Effector CD4-positive, alpha-beta T cell (primary cell): ENCODE measurements at places on chromosomes 12 and 14.

DNA sequence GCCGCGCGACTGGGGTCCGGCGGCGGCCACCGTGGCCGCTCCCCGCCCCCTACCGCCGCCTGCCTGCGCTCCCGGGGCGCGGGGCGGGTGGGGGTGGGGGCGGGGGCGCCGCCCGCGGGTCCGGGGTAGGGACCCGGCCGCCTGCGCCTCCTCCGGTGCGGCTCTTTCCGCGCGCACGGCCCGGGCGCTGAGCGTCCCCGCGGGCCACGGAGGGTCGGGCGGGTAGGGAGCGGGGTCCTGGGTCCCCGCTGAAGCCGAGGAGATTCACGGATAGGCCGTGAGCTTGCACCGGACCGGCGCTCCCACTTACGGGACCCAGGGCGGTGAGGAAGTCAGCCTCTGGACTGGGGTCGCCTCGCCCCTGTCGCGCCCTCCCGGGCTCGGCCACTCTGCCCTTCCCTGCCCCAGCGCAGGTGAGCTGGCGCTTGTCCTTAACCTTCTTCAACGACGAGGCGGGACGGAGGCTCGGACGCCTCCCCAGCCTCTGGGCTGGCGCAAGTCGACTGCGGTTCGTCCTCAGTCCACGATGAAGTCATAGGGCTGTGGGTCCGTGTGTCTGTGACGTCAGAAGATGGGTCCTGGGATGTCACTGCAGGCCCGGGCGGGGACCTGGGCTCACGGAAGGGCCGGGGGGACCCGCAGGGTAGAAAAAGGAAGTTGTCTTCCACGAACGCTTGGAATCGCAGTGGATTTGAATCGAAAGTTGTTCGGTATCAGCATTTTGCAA, 514 bp downstream of the FBXO34 start:
- peak; percentile 34 for DNase-seq

DNA sequence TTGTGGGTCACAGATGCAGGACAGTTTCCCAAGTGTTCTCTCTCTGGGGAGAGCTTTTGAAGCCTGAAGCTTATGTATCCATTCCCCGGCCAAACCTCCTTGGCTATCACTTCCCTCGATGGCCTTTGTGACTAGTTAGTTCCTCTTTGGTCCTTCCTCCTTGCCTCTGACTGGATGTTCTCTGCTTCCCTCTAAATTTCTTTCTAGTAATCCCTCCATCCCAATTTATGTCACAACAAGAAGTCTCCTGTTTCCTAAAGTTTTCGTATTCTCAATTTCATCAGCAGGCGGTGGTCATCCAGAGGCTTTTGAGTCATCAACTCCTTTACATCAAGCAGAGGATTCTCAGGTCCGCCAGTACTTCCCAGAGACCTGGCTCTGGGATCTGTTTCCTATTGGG, 27.5 kb downstream of the A2ML1 start:
- DNase-seq = no peak

- DNase-seq = no peak
Measured at GRCh38 chr12:52715416-52715815, 12.1 kb upstream of the KRT77 start.

DNA sequence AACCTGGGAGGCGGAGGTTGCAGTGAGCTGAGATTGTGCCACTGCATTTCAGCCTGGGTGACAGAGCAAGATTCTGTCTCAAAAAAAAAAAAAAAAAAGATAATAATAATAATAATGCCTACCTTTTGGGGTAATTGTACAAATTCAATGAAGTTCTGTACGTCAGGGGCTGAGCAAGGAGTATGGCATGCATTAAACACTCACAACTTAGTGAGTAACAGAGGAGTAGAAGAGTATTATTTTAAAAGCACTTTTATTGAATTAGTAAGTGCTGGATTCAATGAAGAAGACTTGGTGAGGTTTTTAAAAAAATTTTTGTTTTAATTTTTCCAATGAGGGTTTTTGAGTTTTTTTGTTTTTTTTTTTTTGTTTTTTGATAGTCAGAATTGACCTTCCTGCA, 783.6 kb upstream of the TBX3 start:
- DNase-seq = no peak

DNA sequence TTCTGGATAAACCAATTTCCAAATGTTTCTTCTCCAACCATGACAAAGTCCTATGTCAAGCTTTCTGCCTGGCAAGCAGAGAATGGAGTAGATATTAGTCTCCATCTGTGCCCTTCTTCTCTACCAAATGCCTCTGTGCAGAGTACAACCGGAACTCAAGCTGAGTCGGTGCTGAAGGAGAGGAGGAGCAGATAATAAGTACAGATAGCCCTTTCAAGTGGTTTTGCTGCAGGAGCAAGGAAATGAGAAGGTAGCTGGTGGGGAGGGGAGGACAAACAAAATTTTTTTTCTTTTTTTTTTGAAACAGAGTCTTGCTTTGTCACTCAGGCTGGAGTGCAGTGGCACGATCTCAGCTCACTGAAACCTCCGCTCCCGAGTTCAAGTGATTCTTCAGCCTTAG, 14.2 kb upstream of the HELB start:
- peak; percentile 51 for DNase-seq

GRCh38 chr12:75853626-75854025, 177.9 kb downstream of the PHLDA1 start:
- DNase-seq = no peak

GRCh38 chr12:9669534-9669933, at the start of gene CLEC2D:
CLEC2D (plus strand) TSS chr12:9669713; CDS start chr12:9669735, 22 bp downstream.
- DNase-seq = no peak

DNA sequence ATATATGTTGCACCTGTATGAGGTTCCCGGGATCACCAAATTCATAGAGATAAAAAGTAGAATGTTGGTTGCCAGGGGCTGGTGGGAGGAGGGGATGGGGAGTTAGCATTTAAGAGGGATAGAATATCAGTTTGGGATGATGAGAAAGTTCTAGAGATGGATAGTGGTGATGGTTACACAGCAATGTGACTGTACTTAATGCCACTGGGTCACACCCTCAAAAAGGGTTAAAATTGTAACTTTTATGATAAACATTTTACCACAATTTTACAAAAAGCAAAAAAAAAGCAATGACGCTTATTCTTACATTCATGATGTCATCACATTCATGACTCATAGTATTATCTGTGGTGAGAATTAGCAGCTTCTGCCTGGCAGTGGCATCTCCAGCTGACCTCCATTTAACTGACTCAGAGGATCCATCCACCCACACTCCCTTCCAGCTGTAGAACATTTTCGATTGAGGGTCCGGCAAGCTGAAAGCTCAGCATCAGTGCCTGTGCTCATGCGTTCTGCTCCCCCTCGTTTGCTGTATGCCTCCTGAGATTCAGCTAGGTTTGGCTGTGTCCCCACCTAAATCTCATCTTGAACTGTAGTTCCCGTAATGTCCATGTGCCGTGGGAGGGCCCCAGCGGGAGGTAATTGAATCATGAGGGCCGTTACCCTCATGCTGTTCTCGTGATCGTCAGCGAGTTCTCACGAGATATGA, 64.8 kb upstream of the TMEM260 start:
- DNase-seq = no peak

DNA sequence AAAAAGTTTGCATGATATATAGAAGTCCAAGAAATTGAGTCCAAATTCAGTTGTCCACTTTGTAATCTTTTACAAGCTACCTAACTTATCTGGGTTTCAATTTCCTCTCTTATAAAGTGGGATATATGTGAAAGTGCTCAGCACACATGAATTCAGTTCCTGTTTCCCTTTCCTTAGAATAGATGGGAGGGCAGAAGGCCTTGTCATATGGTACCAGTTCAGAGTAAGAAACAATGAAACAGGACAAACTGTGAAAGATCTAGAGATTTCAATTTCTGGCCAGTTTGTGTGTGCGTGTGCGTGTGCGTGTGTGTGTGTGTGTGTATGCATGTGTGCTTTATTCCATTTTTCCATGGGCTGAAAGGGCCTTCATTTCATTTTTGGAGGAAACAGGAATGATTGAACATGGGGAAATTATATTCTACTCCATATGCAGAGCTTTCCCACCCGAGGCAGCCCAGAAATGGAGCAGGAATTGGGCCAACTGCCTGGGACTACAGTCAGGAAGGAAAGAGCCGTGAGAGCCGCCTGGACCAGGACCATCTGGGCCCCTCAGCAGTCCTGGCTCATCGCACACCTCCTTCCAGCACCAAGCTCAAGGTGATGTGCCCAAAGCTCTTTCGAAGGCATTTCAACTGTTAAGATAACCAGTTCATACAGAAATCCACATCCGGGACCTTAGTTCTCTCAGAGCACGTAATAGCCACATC, 183.2 kb downstream of the EPS8 start:
- DNase-seq = no peak

DNA sequence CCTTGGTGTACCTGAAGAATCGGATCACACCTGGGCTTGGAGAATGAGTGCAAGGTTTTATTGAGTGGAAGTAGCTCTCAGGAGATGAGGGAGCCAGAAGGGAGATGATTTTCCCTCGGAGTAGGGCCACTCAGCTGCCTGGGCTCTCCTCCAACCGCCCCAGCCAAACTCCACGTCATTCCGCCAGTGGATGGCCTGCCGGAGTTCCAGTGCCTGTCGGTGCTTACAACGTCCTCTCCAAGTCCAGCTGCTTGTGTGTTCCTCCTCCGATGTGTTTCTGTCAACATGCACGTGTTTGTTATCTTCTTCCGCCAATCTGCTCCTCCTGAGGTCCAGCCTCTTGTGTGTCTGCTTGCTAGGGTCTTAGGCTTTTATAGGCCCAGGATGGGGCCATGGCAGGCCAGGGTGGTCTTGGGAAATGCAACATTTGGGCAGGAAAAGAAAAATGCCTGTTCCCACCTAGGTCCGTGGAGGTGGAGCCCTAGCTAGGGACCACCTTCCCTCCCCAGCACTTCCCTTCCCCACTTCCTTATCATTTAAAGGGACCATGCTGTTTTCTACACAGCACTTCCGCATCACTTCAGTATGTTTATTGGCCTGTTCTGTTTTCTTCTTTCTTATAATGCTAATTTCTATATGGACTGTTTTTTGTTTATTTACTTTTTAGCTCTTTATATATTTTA, 343.2 kb downstream of the PDZRN4 start:
- no peak for DNase-seq

GRCh38 chr12:47547077-47547476, 158.8 kb downstream of the RPAP3 start:
- no peak for DNase-seq

DNA sequence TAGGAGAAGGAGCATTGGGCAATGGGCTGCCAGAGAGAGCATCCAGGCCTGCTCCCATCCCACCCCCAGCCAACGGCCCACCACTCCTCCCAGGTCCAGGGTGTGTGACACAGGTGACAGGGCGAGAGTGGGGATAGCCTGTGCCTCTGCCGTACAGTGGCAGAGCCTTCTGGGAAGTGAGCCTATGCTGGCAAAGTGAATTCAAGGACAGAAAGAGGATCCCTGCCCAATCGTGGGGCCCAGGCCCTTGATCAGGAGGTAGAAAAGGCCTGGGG, 553 bp upstream of the KRT79 start:
- DNase-seq = no peak

- no peak for DNase-seq
Measured at GRCh38 chr14:88017535-88017934, 12.6 kb downstream of the GPR65 start.

GRCh38 chr12:40446385-40446784, 221.6 kb downstream of the LRRK2 start:
- no peak for DNase-seq

GRCh38 chr14:23346693-23347405, 5.8 kb downstream of the SLC22A17 start:
- no peak for DNase-seq

- no peak for DNase-seq
Measured at GRCh38 chr14:30005114-30005808, 77.6 kb upstream of the PRKD1 start.

DNA sequence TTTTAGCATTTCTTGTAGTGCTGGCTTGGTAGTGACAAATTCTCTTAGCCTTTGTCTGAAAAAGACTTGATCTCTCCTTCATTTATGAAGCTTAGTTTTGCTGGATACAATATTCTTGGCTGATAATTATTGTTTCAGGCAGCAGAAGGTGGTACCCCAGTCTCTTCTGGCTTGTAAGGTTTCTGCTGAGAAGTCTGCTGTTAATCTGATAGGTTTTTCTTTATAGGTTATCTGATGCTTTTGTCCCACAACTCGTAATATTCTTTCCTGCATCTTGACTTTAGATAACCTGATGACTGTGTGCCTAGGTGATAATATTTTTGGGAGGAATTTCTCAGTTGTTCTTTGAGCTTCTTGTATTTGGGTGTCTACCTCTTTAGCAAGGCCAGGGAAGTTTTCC, 41.2 kb downstream of the AEBP2 start:
- DNase-seq = no peak

DNA sequence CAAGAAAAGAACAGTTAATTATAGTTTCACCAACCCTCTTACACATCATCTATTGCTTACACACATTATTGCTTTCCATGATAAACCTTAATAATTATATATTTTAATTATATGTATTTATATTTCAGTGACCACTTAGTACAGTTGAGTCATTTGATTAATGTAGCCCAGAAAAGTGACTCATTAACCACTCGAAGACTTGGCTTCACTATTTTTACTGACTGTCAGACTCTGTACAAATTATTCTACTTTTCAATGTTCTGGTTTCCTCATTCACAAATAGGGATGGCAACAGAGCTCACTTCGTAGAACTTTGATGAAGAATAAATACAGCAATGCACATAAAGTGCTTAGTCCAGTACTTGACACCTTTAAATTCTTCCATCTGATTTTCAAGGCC, 98.3 kb downstream of the CFAP54 start:
- DNase-seq = no peak

DNA sequence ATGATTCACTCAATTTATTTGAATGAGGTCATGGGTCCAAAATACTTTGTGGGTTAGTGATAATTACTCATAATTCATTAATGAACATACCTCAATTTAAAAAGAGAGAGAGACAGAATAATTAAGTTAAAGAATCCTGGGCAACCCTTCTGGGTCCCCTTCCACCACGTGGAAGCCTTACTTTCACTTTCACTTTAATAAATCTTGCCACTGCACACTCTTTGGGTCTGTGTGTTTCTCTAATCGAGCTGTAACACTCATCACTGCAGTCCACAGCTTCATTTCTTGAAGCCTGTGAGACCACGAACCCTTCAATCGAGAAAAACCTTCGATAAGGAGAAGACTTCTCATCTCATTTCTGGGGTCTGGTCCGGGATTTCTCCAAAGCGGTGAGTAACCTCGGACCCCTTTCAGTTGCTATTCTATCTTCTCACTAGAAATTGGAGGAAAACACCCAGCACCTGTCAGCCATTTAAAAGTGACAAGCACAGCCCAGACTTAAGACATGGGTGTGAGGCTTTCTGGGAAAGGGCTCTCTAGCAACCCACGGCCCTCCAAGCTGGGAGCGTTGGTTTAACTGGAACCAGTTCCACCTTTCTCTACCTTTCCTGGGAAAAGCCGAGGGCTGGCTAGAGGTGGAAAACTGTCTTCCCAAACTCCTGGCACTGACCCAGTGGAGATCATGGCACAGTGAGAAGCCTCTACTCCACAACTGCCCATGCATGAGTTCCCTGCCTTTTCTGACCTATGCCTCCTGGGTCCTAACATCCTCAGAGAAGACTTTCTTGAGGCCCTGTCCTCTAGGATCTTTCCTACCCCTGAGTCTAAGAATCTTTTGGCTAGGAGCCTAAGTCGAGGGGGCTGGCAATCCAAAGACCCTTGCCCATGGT, 148.8 kb upstream of the ATF7IP start:
- DNase-seq = no peak

GRCh38 chr14:95303552-95303951, 16.2 kb downstream of the CLMN start:
- no peak for DNase-seq
